ACHN (cell line): ENCODE measurements at places on chromosomes 13 and 19.

DNA sequence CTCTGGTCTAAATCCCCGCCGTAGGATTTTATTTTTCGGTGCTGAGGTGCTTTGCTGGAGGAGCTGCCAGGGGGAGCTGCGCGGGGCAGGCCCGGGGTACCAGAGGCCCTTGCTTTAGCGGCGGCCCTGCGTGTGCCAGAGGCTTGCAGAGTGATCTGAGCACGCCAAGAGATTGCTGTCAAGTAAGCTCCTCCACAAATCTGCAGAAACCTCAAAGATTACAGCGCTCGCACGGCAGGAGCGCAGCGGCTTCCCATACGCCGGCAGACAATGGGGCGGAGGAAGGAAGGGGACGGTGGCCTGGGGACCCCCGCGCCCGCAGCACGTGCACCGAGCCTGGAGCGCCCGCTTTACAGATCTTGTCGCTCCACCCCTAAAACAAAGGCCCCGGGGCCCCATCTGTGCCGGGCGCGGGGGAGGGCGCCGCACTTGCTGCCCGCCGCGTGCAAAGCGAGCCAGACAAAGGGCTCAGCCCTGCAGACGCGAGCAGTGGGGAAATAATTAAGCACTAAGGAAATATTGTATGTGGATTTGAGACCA lies 9.1 kb upstream of the C19orf12 start:
- no peak for DNase-seq

DNA sequence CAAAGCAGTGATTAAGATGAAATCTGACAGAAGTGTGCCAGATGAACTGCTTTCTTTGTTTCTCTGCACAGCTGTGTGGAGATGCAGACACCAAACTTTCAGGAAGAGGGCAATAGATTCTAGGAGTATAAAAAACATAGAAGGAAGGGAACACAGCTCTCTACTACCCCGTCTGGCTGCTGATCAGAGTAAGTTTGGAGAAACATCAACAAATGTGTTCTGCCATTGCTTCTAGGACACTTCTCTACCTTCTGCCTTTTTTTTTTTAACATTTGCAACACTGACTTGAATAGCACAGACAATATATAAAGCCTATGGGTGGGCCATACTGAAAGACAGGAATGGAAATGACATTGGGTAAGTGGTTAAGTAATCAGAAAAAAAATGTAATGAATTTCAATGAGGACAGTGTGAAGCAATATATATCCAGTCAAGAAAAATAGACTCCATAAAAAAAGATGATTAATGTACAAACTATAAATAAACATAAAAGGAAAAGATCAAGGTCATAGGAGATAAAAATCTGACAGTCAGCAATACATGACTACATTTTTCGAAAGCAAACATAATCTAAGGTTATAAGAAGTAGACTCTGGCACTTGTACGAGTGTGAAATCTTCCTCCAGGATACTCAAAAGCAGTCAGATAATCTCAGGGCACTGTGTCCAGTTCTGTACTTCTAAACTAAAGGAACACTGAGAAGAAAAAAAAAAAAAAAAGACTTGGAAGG lies 21.4 kb downstream of the NUFIP1 start:
- no peak for DNase-seq

DNA sequence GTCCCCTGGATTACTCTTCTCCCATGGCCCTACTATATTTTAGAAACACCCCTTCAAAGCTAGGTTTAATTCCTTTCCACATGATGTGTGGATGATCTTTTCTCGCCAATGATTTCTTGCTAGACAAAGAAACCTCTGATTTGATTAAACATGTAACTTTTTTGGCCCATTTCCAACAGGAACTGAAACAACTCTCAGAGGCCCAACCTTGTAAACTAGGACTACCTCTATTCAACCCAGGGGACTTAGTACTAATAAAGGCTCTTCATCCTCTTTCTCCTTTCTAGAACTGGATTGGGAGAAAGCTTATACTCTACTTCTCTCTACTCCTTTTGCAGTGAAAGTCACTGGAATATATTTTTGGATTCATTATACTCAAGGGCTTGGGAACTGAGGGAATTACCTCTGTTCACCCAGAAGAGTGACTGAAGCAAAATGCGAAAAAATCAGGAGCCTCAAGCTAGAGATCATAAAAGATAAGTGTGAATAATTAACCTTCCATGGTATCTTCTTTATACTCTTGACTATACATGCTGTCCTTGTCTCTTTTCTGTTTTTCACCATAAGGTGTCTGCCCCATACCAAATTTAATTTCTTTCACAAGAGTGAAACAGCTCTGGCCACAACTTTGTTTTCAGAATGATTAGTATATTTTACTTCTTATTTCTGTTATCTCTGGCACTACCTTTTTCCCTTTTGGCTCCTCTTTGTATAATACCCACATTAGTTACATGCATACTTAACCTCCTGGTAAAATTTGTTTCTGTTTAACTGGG lies 977.6 kb downstream of the SLITRK5 start:
- no peak for DNase-seq

GRCh38 chr19:47447470-47448359 lies 24.0 kb downstream of the SLC8A2 start:
- peak; percentile 5 for DNase-seq

- DNase-seq, result no peak
These were observed 11.2 kb downstream of the ZNF347 start for GRCh38 chr19:53147645-53148044.

DNA sequence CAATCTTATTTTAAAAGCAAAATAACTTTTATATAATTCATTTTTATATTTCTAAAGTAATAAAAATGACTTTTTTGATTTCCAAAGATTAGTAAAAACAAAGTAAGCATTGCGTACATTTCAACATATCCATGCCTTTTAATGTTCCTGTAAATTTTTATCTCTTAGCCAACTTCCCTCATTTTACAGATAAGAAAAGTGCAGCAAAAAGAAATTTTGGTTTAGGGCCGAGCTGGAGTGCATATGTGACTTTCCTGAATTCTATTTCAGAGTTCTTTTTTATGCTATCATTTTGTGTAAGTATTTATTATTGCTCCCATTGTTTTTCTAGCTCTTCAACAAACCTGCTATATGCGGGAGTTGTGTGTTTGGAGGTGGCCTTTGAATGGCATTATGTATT lies 195.3 kb downstream of the NHLRC3 start:
- DNase-seq, result no peak

GRCh38 chr13:71860547-71861138 lies 6.4 kb downstream of the DACH1 start:
- no peak for DNase-seq

GRCh38 chr13:22967669-22968068 lies 213.1 kb upstream of the SGCG start:
- no peak for DNase-seq

- no peak for DNase-seq
These were observed 39.3 kb downstream of the MBNL2 start for GRCh38 chr13:97261254-97262005.

DNA sequence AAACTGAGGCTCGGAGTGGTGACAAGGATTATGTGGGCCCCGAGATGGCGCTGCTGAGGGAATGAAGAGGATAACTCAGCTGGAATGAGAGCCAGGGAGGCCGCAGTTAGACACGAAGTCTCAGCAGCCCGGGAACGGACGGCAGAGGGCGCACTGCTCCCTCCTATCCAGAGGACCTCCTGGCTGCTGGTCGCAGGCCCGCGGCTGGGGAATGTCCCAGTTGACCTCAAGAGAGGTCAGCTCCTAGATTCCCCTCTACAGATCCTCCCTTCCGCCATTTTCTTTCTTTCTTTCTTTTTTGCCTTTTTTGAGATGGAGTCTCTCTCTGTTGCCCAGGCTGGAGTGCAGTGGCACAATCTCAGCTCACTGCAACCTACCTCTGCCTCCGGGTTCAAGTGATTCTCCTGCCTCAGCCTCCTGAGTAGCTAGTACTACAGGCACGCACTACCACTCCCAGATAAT lies 24.1 kb upstream of the ASPDH start:
- DNase-seq, result peak; percentile 68

DNA sequence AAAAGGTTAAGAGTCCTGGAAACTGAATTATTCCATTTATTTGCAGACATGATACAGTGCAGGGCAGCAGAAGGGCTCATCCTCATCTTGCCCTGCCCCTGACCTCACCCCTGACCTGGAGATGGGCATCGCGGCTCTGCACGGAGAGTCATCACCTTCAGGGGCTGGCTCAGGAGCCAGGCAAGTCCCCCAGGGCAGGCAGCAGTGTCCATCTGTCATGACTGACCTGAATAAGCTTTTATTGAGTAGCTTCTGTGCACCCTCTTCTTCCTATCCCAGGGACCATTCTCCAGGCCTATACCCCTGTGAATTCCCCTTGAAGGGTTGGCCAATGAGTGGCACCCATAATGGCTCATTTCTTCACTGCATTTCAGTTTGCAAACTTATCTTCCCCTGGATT lies 484.2 kb downstream of the ZNF536 start:
- DNase-seq, result no peak

GRCh38 chr19:39514840-39515550 lies at the start of gene SELENOV:
TSS of gene SELENOV (plus strand) at chr19:39515139. CDS start at chr19:39515213, 74 bp downstream.
- no peak for DNase-seq

DNA sequence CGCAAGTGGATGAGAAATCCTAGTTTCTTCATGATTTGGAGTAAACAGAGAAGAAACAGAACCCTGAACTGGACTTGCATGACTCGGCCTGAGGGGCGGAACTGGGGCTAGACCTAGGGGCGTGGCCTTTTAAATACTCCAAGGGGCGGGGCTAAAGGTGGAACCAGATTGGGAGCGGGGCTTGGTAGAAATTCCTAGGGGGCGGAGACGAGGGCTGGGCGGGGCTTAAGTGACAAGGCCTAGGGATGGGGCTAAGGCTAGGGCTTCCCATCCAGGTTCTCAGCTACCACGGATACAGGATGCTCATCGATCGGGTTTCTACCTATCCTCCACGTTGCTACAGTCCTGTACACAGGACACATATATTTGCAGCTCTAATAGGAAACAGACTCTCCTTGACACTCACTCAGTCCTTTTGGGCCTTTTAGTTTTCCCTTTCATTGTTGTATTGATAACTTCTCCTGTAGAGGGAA lies 372 bp upstream of the ZNF699 start:
- DNase-seq, result peak; percentile 88

GRCh38 chr13:90485436-90485835 lies 862.1 kb upstream of the MIR17HG start:
- peak; percentile 80 for DNase-seq

DNA sequence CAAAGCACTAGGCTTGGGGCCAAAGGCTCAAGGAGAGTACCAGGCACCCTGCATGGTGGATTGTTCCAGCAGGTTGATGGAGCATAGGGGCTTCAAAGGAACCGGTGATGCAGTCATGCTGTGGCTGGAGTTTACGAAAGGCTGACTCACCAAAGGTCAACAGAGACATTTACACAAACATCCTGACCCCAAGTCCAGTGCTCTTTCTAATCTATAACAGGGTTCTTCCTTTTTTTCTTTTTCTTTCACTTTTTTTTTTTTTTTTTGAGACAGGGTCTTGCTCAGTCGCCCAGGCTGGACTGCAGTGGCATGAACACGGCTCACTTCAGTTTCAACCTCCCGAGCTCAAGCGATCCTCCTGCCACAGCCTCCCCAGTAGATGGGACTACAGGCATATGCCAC lies 35.6 kb upstream of the TPTE2 start:
- peak; percentile 76 for DNase-seq

GRCh38 chr13:46716821-46717220 lies 80.1 kb downstream of the ESD start:
- DNase-seq, result no peak

- no peak for DNase-seq
These were observed 314.7 kb downstream of the OLFM4 start for GRCh38 chr13:53343361-53343744.

DNA sequence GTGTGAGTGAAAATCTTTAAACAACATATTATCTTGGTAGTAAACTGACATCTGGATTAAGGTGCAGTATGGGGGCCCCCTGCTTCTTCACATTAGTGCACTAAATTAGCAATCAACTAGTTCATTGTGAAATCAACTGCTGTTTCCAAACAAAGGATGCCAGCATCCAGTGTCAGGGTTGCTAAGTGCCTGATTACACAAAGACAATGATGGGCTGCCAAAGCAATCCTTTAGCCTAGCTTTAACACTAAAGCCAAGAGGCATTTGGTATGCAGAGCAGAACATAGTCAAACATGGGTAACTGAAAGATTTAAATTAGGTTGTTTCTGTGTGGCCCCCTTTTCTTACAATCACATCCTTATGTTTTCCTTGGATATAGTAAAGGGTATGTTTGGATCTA lies 543.1 kb upstream of the SLITRK5 start:
- no peak for DNase-seq

DNA sequence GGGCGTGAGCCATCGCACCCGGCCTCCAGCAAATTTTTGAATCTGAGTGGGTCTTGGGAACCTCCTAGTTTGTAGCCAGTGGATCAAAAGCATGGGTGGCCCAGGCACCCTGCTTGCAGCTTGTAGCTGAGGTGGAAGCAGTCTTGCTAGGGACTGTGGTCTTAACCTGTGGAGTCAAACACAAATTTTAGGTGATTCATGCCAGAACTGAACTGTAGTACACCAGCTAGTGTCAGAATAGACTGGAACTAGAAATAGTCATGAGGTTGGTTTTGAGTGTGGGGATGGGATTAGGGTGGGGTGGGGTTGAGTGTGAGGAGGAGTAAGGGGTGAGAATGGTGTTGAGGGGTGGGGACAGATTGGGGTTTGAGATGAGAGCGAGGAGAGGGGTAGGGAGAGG lies 5.8 kb downstream of the LIM2 start:
- no peak for DNase-seq

DNA sequence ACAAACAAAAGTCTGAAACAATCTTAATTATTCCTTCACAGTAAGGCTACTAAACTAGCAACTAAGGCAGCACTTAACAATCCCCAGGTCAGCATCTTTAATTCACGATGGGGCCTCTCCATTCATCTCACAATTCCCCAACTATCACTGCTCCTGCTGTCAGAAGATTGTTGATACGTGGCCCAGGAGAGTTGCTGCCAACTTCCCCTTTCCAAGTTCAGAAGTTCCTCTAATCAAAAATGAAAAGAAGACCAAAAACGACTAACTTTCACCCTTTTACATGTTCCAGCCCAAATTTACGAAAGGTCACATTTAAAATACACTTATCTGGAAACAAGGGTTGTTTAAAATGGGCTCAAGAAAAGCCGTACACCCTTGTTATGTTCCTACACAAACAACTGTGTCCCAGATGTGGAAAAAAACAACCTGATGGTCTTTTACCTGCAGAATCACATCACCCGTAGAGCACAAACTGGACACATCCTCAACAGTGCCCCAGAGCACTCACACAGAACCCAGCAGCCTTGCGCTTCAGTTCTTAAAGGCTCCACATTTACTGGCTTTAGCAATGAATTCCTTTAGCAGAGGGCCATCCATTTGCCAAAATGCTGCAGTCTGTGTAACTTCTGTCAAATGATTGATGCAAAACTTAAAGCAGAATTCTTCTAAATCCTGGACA lies 38.0 kb downstream of the PHF11 start:
- DNase-seq, result no peak

GRCh38 chr13:54078271-54078870 lies 1049.8 kb downstream of the OLFM4 start:
- no peak for DNase-seq
